Caco-2 (cell line): ENCODE measurements at places on chromosomes 1 and 21.

DNA sequence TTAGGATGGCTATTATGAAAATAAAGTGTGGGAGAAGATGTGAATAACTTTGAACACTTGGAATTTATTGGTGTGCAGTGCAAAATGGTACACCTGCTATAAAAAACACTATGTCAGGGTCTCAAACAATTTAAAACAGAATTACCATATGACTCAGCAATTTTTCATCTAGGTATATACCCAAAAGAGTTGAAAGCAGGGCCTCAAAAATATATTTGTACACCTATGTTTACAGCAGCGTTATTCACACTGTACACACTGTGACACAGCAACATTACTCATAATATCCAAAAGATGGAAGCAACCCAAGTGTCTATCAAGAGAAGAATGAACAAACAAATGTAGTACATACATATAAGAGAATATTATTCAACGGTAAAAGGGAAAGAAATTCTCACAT, 75.8 kb downstream of the SPATA6 start:
- DNase-seq: no peak
- H3K4me1 ChIP-seq: no peaks in the 10 kb centered on the region
- no peaks in the 10 kb centered on the region for H3K27me3 ChIP-seq

- no peaks in the 10 kb centered on the region for H3K36me3 ChIP-seq
- no peak overlapping the region for H3K4me3 ChIP-seq
- no peak for DNase-seq
- H3K27ac ChIP-seq: no peak overlapping the region
- H3K27me3 ChIP-seq: no peaks in the 10 kb centered on the region
- no peaks in the 10 kb centered on the region for H3K4me1 ChIP-seq
Measured at GRCh38 chr1:187943606-187944403, 1115.1 kb downstream of the PLA2G4A start.

GRCh38 chr1:9320520-9321479, 28.1 kb downstream of the SPSB1 start:
- no peak overlapping the region for H3K27ac ChIP-seq
- H3K4me3 ChIP-seq: no peak overlapping the region
- no peaks in the 10 kb centered on the region for H3K36me3 ChIP-seq
- DNase-seq: no peak
- H3K4me1 ChIP-seq: no peaks in the 10 kb centered on the region
- no peaks in the 10 kb centered on the region for H3K27me3 ChIP-seq

- no peak for DNase-seq
- no peak overlapping the region for H3K4me3 ChIP-seq
- H3K36me3 ChIP-seq: no peaks in the 10 kb centered on the region; the same call in 1 of the 2 replicates
- no peaks in the 10 kb centered on the region for H3K4me1 ChIP-seq
- no peak overlapping the region for H3K27ac ChIP-seq
Measured at GRCh38 chr1:46193285-46193684, 4.9 kb downstream of the POMGNT1 start.

- DNase-seq: no peak
- no peak overlapping the region for H3K27ac ChIP-seq
Measured at GRCh38 chr21:28378026-28378425, 614.7 kb downstream of the LTN1 start.

- no peak overlapping the region for H3K27ac ChIP-seq
- H3K4me1 ChIP-seq: no peaks in the 10 kb centered on the region
- no peaks in the 10 kb centered on the region for H3K27me3 ChIP-seq
- DNase-seq: no peak
Measured at GRCh38 chr1:164713456-164714207, 154.6 kb downstream of the PBX1 start.

DNA sequence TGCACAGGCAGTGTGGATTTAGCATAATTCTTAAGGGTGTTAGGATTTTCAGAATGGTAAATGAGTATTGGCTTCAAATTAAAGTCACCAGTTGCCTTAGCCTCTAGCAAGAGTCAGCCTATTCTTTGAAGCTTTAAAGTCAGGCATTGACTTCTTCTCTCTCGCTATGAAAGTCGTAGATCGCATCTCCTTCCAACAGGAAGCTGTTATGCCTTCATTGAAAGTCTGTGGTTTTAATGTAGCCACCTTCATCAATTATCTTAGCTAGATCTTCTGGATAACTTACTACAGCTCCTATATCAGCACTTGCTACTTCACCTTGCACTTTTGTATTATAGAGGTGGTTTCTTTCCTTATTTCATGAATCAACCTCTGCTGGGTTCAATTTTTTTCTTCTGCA, 320.2 kb downstream of the PTPRC start:
- no peaks in the 10 kb centered on the region for H3K27me3 ChIP-seq
- no peaks in the 10 kb centered on the region for H3K36me3 ChIP-seq
- H3K27ac ChIP-seq: no peak overlapping the region
- no peak overlapping the region for H3K4me3 ChIP-seq

DNA sequence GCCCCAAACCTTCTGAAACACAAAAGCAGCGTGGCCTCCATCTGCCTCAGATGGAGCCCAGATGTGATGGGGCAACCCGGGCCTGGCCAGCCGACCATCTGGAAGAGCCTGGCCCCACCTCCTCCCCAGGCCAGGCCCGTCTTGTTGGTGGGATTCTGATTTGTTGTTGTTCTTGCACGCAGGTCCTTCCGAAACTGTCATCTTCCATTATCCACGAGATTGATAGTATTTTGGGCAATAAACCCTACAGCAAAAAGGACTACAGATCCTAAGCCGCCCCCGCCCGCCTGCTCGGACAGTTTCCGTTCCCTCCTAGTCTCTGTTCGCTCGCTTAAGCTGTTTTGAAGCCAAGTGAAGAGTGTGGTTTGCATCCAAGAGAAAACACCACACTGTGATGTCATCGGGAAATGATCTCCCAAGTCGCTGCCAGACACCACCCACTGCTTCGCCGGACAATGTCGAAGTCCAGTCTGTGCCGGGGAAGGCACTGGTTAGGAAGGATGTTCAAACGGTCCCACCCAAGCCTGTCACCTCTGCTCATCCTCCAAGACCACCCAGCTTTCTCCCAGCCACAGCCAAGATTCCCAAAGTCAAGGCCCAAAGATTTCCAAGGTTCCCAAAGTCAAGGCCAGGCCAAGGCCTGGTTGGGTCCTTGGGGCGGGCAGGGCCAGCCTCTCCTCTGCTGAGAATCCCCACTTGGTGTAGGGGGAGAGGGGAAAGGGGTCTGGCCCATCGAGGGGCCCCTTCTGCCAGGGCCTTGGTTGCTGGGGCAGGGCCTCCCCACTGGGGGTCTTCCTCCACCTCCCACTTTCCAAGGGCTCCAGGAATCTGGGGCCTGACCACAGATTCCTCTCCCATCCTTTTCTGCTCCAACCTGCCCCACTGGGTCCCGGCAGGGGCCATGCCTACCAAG, 52.9 kb downstream of the KCNAB2 start:
- H3K4me1 ChIP-seq: no peaks in the 10 kb centered on the region
- H3K36me3 ChIP-seq: no peaks in the 10 kb centered on the region
- no peak overlapping the region for H3K4me3 ChIP-seq
- no peak for DNase-seq

DNA sequence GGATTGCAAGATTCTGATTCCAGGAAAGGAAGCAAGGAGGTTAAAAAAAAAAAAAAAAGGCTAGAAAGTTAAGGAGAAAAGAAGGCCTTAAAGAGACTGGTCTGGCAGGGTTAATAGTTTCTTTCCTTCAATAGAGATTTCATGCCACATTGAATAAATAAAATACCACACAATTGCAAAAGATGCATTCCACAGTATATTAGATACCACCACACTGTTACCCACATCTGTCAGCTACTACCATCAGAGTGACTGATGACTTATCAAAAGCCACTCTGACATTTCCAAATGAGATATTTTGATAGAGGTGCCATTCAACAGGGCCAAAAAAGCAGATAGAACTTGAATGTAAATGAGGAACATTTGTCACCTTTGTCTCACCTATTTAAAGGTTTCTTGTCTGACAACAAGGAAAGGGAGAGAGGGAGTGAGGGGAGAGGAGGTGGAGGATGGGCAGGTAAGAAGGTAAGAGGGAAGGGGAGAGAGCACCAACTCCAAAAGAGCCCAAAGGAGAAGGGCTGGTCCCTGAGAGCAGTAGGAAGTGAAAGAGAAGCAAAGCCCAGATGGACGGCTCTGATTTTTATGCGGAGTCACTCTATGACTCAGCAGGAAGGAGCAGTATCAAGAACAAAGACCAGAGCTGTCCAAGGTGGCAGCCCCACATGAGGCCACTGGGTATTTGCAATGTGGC, 38.3 kb downstream of the LRRN2 start:
- 0 out of 2 replicates have a peak, but pooled peaks cover 3% of the 10 kb centered on the region for H3K4me1 ChIP-seq
- peak; percentile 67 for DNase-seq
- H3K27me3 ChIP-seq: peaks cover 1% of the 10 kb centered on the region; the same call in 1 of the 2 replicates
- H3K36me3 ChIP-seq: no peaks in the 10 kb centered on the region

GRCh38 chr1:228750915-228751314, 15.6 kb downstream of the RHOU start:
- no peaks in the 10 kb centered on the region for H3K36me3 ChIP-seq
- H3K4me3 ChIP-seq: no peak overlapping the region
- H3K27me3 ChIP-seq: no peaks in the 10 kb centered on the region
- peaks cover 20% of the 10 kb centered on the region for H3K4me1 ChIP-seq
- H3K27ac ChIP-seq: no peak overlapping the region

DNA sequence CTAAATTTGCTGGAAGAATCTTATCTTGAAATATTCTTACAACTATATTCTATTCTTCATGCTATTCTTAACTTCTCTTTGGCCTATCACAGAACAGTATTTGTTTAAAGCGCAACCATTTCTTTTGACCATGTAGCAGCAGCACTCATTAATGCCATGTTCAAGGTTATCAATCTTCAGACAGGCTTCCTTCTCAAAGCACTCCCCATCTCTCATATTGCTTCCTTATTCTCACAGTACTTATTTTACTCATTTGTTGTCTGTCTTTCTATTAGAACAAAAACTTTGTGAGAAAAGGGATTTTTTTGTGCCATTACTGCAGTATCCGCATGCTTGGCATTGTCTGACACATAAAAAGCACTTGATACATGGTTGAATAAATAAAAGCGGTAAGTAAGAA, 89.7 kb downstream of the ATP1B1 start:
- no peaks in the 10 kb centered on the region for H3K4me1 ChIP-seq
- H3K4me3 ChIP-seq: no peak overlapping the region
- no peak overlapping the region for H3K27ac ChIP-seq
- DNase-seq: no peak
- H3K36me3 ChIP-seq: no peaks in the 10 kb centered on the region

DNA sequence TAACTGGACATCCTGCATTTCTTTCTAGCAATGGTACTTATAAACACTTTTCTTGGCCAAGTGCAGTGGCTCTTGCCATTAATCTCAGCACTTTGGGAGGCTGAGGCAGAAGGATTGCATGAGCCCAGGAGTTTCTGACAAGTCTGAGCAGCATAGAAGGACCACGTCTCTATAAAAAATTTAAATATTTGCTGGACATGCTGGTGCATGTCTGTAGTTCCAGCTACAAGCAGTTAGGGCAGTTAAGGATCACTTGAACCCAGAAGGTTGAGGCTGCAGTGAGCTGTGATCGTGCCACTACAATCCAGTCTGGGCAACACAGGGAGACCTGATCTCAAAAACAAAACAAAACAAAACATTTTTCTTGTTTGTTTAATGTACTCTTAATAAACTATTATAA, 434.0 kb downstream of the PLA2G4A start:
- no peak overlapping the region for H3K4me3 ChIP-seq
- H3K36me3 ChIP-seq: no peaks in the 10 kb centered on the region
- H3K27me3 ChIP-seq: no peaks in the 10 kb centered on the region
- no peak for DNase-seq
- H3K4me1 ChIP-seq: no peaks in the 10 kb centered on the region

- H3K4me1 ChIP-seq: peaks cover 56% of the 10 kb centered on the region
- H3K27ac ChIP-seq: peak overlapping the region; percentile 92
- no peak for DNase-seq
- no peaks in the 10 kb centered on the region for H3K36me3 ChIP-seq
- no peaks in the 10 kb centered on the region for H3K27me3 ChIP-seq
Measured at GRCh38 chr1:93616996-93617669, 64.5 kb downstream of the BCAR3 start.

DNA sequence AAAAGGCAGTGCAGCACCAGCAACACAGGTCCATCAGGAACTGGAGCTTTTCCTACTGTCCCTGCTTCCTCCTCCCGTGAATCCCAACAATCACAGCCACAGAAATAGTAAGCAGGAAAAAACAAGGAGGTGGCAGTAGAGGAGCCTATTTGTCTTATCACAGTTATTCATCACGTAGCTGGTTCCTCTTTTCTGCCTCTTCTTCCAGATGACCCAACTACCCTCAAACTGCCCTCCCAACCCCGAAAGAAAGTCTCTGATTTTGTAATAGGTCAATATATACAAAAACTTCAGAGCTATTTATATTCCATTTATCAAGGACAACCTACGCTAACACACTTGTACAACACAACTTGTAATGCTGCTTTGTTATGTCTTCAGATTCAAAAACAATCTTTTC, 21.4 kb downstream of the GNB1 start:
- H3K4me1 ChIP-seq: no peaks in the 10 kb centered on the region
- H3K4me3 ChIP-seq: no peak overlapping the region
- no peak for DNase-seq
- no peaks in the 10 kb centered on the region for H3K27me3 ChIP-seq
- H3K27ac ChIP-seq: peak overlapping the region; percentile 13
- H3K36me3 ChIP-seq: no peaks in the 10 kb centered on the region

- DNase-seq: no peak
- H3K36me3 ChIP-seq: no peaks in the 10 kb centered on the region
- H3K27ac ChIP-seq: no peak overlapping the region
- H3K4me1 ChIP-seq: peaks cover 21% of the 10 kb centered on the region
- H3K27me3 ChIP-seq: no peaks in the 10 kb centered on the region
Measured at GRCh38 chr1:85199667-85200462, 951 bp downstream of the SYDE2 start.

DNA sequence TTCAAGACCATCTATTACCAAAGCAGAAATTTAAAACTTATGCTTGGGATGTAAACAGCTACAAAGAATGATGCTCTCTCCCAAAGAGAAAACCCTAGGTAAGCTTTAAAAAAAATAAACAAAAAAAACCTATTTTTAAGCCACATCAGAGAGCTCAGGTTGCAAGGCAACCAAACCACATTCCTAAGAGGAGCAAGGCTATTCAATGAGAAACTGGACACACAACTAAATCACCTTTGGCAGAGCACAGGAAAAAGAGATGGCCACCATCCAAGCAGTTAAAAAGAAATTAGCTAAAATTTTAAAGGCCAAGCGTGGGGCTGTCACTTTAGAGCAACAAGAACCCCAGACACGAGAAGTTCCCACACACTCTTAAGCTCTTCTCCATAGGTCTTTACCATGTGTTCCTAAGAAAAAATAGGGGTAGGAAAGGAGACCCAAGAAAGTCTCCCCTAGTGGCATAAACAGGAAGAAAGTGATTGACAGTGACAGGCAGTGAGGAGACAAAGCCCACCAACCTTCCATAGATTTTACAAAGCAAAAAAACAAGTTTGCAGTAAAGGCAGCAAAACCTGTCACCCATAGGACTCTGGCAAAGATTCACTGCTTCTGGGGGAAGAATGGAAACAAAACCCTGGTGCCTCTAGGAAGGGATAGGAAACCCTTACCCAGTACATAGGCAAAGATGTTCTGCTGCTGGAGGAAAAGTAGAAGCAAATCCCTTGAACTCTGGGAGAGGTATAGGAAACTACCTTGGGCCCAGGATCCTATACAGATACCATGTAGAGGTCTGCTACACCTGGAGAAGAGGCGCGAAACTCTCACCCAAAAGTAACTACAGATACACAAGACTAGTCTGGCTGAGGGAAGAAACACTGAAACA, 68.5 kb downstream of the FOXJ3 start:
- DNase-seq: peak; percentile 14
- H3K27me3 ChIP-seq: no peaks in the 10 kb centered on the region
- H3K4me3 ChIP-seq: no peak overlapping the region

GRCh38 chr1:83017701-83018100, 981.2 kb downstream of the TTLL7 start:
- H3K4me1 ChIP-seq: no peaks in the 10 kb centered on the region
- no peak overlapping the region for H3K4me3 ChIP-seq
- no peak overlapping the region for H3K27ac ChIP-seq
- no peak for DNase-seq
- no peaks in the 10 kb centered on the region for H3K36me3 ChIP-seq
- no peaks in the 10 kb centered on the region for H3K27me3 ChIP-seq
